ENCODE measurements at places on chromosomes 2 and 18.

- no peak for DNase-seq
Measured at GRCh38 chr2:20532634-20533437, 86.0 kb downstream of the RHOB start.

DNA sequence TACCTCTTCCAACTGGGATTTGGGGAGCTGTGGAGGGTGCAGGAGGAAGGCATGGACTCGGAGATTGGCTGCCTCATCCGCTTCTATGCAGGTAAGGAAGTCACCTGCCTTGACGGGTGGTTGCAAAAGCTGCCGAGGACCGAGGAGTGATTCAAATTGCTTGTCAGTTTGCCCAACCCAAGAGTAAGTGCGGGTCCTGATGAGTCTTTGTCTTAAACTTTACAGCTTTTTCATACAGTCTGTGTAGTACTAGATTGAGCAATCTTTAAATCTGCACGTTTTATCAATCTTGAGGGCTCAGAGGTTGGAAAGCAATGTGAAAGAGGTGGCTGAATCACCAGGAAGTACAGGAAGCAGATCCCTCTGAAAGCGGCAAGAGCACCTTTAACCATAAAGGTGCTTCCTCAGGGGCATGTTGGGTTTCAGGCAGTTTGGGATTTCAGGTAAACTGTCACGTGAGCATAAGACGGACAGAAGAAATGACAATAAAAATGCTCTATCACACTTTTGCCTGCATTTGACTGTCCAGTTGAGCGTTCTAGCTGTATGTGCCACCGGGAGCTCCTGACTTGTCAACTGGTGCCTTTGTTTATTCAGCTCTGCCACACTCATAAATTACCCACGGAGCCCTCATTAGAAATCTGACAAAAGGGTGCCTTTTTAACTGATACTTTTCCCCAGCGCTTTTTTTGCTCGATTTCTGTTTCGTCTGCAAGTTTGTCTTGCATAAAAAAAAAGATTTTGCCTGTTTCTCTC lies 2.0 kb downstream of the PHLPP1 start:
- DNase-seq: peak; percentile 48

DNA sequence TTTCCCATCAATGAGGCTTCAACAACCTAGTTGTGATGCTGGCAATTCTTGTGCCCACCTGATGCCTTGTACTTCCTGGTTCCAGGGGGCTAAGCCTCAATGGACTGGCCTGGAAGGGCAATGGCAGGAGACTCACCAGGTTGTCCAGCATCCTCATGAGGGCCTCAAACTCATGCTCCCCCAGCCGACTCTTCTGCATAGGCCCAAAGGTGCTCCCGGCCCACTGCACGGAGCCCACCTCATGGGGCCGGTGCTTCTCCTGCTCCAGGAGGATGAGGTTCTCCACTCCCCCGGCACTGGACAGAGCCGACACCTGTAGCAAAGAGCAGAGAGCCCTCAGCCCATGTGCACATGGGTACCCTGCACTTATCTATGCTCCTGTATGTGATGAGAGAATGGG lies 84.5 kb downstream of the ADD2 start:
- DNase-seq: no peak

DNA sequence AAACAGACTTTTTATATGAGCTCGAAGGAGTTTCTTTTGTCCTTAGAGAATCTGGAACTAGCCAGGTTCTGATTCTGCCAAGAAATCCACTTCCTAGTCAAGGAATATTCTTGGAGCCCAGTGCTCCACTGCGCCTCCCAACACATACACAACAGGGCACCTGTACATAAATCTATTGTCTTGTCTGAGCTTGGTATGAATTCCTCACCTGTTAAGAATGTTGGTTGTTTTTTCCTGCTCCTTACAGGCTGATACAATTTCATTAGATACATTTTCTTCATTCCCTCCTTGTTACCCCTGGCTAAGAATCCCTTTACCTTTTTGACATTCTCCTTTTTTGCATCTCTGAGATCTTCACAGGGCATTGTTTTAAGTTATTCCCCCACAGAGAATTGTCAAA lies 56.0 kb upstream of the FZD7 start:
- DNase-seq: no peak

DNA sequence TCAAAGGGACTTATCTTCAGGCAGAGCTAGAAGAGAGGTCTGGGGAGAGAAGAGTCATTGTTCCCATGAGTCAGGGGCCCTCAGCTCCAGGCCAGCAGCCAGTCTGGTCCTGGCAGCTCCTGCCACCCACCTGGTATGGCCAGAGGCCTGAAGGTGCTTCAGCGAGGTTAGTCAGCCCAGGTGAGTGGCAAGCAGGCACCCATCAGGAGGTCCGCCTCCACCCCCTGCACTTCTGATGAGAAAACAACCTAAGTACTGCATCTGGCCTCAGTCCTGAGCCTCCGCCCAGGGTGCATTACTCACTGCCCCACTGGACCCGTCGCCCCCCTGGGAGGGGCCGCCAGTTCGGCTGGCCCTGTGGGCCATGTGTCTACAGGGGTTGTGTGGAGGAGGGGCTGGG lies 130.2 kb downstream of the INHBB start:
- DNase-seq: no peak

DNA sequence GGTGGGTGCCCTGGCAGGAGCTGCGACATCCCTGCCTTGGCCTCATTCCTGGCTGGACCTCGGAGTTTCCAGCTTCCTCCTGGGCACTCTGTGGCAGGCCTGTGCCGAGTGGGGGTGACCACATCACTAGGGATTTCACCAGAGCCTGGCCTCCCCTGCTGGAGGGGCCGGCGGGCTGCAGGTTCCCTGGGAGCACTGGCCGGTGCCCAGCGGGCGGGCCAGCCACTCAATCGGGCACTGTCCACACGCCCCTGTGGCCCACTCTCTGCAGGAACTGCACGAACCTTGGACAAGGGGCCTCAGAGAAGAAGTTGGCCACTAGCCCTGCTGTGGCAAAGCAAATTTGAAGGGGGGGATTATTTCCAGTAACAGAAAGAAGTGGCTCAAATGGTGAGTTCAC lies 110.7 kb upstream of the APCDD1 start:
- DNase-seq: no peak

Measured in activated CD4-positive, alpha-beta T cell treated with anti-CD3 and anti-CD28 coated beads, Interleukin-2, amount 50 U/mL, for 16 hours (primary cell).